ENCODE measurements at places on chromosomes 11 and 22.

DNA sequence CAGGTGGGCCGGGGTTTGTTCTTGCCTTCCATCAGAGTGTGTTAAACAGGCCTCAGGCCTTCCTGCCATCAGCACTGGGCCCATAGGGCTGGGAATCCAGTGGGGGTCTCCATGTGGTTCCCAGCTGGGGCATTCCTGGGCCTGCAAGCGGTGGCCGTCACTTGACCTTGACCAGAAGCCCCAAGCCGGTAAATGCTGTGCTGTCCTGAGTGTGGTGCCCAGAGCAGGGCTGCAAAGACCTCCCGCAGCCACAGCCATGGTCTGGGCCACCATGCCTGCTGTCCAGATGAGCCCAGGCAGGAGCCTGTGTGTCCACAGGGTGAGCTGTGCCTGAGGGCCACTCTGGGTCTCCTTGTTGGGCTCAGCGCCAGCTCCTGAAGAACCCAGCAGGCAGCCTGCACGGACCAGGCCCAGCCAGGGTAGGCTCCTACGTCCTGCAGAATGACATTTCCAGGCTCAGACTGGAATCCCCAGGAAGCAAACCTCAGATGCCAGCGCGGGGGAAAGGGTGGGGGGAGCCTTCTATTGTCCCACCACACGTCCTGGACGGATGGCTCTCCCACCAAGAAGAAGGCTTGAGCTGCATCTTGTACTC is 117.3 kb downstream of the KCNQ1OT1 start:
- DNase-seq = no peak

DNA sequence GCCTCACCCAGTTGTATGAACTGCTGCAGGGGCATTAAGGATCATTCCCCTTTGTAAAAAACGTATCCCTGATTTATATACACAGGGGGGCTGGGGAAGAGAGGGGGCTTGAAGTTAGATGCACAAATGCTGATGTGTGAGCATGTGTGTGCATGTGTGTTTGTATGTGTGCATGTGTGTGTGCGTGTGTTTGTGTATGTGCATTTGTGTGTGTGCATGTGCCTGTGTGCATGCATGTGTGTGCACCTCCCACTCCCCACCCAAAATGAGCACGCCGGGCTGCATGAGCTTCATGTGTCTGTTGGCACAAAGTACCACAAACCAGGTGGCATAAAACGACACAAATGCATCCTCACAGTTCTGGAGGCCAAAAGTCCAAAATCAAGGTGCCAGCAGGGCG is 1315.2 kb downstream of the TBC1D22A start:
- no peak for DNase-seq

DNA sequence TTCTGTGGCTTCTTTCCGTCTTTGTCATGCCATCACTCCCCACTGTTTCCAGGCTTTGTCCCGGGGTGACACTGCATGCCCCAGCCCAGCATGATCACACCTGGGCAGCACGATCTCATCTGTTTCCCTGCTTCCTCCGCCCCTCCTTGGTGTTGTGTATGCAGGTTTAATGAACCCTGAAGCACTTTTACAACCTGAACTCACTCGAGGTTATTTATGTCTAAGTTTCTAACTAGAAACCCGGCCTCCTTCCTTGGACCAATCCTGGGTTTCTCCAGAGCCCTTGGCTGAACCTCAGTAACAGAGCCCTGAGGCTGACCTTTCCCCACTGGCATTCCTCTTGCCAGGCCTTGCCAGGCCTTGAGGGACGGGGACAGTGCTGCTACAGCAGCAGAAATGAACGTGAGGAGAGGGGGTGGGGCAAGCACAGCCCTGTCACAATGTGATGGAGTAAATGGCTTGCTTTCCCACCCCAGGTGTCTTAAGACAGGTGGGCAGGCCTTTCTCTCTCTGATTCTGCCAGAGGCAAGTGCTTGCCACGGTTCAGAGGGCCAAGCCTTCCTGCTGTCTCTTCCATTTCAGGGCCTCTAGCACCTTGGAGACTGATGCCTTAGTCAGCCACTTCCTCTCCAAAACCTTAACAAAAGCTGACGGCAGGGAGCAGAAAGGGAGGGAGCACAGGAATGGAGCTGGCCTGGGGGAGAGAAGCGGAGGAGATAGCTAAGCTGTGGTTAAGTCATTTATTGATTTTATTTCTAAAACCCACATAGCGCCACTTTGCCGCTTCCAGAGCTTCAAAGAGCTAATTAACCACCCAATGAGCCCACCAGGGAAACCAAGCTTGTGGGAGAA is 3.1 kb upstream of the PYGM start:
- DNase-seq = no peak

GRCh38 chr11:2778630-2779498 is 79.1 kb upstream of the KCNQ1OT1 start:
- no peak for DNase-seq

GRCh38 chr11:43922295-43922648 is 20.2 kb upstream of the C11orf96 start:
- DNase-seq = no peak

DNA sequence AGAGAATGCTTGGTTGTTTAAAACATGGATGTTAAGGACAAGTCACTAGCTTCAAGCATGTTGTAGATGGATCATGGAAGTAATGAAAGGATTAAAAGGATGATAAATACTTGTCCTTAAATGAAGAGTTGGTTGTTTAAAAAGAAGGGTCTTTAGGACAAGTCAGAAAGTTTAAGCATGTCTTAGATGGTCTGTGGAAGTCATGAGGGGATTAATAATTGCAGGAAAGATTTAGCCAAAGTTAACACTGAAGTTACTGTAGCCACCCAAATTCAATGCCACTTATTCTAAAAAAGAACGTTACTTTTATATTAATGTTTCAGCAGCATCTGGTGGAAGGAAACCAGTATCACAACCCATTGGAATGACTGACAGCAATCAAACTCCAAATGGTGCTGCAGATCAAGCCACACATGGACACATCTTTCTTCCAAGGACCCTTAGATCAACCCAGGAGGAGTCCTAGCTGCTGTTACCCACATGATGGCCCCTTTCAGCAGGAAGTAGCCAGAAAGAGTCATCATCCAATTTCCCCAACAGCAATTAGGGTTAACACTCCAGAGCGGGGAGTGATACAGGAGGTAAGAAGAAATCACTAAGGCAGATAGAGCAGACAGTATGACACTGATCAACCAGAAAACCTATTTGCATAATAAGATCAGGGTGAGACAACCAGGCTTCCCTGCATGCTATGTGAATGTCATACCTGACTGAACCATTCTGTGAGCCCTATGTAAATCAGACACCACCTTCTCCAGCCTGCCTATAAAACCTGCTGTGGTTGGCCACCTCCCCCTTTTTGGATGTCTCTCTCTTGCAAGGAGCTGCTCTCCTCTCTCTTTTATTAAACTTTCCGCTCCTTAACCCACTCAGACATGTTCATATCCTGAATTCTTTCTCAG is 88.4 kb upstream of the GNAZ start:
- no peak for DNase-seq

GRCh38 chr22:27110665-27111451 is 453.5 kb downstream of the MIAT start:
- no peak for DNase-seq

DNA sequence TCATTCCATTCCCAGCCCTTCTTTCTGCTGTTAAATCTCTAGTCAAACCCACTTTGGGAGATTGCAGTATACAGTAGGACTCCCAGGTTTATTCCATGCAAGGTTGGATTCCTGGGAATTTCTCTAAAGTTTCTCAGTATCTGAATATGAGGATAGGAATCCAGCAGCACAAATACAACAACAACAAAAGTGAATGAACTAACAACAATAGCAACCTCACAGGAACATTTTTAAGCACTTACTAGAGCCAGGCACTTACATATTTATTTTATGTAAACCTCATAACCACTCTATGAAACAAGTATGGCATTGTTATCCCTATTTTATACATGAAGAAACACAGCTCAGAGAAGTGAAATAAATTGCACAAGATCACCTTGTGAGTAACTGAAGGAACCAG is 1.9 kb downstream of the MMP7 start:
- no peak for DNase-seq
